IMR-90 (cell line): ENCODE measurements at places on chromosomes 13 and 19. TPM values are rescaled to one million over a fixed set of nuclear protein-coding genes. Genes with fewer than 3 reads are reported as not detected.

Gene CPT1C
- 14.2 and 14.7 TPM in 2 replicates for total RNA-seq

Gene NLRP4
- not detected in 2 replicates for total RNA-seq

DNA sequence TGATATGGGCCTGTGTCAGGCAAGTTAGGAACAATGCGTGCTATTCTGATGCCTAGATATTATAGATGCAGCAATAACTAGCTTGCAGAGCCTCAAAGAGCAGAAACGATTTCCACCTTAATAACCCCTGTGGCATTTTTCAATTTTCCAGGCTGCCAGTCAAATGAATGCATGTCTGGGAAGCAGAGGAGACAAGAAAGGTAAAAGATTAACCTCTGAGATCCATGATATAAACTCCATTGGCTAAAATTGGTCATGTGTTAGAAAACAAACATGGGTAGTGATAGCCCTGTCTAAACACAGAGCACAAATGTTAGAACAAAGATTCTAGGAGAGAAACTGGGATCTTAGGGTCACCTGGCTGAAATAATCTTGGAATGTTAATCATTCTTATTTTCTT is 811.1 kb downstream of the DIAPH3 start:
- no peak for DNase-seq

Gene REXO1
- 1.4 and 2.5 TPM in 2 replicates for total RNA-seq

GRCh38 chr13:50758796-50759195 is 84.7 kb downstream of the DLEU7 start:
- DNase-seq = no peak

DNA sequence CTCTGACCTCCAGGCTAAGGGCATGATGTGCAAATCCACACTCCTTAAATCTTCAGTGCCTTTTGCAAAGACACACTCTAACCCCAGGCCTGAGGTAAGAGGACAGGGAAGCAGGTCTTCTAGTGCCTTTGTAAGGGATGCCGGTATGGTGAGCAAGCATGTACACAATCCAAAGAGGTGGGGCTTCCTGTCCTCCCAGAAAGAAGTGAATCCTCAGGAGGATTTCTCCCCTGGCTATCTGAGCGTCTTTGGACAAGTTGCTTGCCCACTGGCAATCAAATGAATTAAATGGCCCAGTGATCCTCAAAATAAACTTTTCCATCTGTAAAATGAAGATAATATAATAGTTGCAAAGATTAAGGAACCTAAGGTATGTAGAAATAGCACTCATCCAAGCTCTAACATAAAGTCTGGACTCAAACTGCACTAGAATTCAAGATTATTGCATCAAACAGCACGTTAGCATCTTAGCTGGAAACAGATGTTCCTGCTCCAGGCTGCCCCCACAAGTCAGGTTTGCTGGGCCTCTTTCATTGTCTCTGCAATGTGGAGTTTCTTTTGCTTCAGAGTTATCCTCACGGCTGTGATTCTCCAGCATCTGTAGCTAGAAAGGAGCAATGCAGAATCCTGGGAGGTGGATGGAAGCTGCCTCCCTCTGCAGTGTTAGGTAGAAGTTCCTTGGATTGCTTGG is 249.6 kb downstream of the TSHZ3 start:
- DNase-seq = no peak

Gene NALCN
- 4.8 and 5.6 TPM in 2 replicates for total RNA-seq

DNA sequence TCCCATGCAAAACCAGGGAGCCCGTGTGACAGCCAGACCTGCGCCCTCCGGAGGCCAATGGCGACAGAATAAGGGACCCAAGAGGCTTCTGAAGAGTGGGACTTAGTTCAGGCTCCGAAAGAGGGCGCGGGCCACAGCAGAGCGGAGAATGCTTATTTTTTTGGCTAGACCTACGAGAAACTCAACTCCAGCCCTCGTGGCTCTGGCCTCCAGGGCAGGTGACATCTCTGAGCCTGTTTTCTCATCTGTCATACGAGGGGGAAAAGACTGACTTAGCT is 23.0 kb downstream of the DPP9 start:
- no peak for DNase-seq

Gene ONECUT3
- total RNA-seq = not detected in 2 replicates

DNA sequence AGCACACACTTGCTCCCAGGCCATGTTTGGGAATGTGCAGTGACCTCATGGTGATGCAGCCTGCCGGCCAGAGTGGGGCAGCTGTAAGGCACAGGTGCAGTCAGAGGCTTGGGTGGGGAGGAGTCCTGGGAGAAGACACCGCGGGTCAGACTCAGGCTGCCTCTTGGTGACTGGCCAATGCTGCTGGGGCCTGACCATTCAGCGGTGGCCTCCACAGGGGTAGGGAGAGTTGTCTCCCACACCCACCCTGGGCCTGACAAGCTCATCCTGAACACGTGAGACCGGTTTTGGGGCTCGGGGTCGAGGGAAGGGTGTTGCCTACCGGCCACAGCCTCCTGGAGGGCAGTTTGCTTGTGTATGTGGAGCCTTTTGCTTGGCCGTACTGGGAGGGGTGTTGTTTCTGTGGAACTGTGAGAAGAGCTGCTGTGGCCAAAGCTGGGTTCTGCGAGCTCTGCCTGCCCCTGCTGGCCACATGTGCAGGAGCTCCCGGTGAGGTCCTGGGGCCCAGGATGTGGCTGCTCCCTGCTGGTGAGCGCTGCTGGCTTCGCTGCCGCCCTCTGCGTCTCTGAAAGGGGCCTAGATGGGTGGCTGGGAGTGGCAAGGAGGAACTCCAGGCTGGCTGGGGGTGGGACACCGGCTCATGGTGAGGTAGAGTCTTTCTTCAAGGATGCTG is 22.1 kb downstream of the UPF1 start:
- DNase-seq = no peak

Gene CERS1
- 0.56 and 0.90 TPM in 2 replicates for total RNA-seq

DNA sequence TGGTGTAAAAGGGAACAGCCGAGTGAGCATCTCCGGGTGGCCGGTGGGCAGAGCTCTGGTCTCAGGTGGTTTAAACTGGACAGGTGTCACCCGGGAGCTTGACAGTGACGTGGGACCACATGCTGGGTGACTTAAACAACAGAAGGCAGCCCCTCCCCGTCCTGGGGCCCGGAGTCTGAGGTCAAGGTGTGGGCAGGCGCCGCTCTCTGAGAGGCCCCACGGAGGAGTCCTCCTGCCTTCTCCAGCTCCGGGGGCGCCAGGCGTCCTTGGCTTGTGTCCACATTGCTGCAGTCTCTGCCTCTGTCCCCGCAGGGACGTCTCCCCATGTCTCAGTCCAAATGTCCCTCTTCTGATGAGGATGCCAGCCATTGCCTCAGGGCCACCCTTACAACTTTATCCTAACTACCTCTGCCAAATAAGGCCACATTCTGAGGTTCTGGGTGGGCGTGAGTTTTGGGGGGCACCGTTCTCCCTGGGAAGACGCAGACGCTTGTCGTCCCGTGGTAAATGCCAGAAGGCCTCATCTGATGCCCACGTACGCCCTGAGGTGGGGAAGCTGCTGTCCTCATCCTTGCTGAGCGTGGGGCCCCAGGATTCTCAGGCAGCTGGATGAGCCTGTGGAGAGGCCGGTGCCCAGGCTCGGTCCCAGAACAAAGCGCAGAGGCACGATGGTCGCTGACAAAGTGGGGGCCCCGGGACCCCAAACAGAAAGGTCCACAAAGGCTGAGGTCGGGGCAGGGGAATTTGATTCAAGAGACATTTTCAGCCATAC is 12.9 kb downstream of the GZMM start:
- DNase-seq = no peak

- DNase-seq = no peak
Observed at GRCh38 chr19:400976-401865, 7.7 kb downstream of the C2CD4C start.

Gene SLAIN1
- total RNA-seq = under 0.01 and 0.36 TPM in 2 replicates

Gene RFXAP
- 0.54 and 0.83 TPM in 2 replicates for total RNA-seq
